Stimulated activated effector memory CD8-positive, alpha-beta T cell treated with anti-CD3 and anti-CD28 coated beads, Interleukin-12 subunit alpha, Interleukin-12 subunit beta, amount 100 ng/mL, for 72 hours (primary cell): ENCODE measurements at places on chromosomes 12 and 14.

DNA sequence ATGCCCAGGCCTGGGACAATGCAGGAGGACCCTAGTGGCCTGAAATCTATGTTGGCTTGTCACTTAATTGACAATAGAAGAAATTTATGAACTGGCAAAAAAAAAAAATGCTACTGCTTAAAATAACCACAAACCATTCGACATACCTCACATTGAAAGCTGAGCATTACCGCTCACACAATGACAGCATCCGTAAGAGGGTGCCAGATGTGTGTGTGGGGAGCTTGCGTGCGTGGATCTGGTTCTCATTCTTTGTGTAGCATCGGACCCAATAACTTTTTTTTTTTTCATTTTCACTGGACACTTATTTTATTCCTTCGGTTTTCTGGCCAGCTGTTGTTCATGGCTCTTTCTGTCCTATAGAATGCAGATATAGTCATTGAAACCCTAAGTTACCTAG, 216.7 kb downstream of the VRK1 start:
- no peak for DNase-seq

GRCh38 chr14:81187832-81188522, 32.8 kb downstream of the GTF2A1 start:
- no peak for DNase-seq

GRCh38 chr12:66500841-66501240, 178.0 kb downstream of the GRIP1 start:
- DNase-seq, result no peak

DNA sequence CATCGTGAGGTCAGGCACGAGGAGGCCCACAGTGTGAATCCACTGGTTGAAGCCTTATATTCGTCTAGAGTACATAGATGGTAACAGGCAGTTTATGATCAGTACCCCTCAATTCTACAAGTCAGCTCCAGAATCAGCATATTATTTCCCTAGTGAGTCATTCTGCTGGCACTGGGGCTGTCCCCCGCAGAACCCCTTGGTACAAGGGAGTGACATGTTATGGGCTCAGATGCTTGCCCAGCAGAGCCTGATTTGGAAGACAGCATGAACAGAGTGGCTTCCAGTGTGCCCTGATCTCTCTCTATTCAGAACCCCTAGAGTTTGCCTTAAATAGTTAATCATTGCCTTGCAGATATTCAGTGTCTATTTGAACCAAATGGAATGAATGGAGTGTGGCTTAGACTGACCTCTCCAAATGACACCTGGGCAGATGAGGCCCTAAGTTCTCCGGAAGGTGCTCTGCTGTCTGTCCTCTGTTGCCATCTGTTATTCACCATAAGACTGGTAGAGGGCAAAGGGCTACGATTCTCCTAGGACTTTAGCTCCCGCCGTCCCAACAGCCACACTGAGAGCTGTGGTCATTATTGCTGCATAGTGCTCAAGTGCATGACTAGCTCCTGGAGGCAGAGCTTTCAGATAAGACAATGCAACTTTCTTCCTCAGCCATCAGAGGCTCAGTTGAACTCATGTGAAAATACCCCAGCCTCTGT, 41.1 kb downstream of the CACNA2D4 start:
- DNase-seq, result no peak

DNA sequence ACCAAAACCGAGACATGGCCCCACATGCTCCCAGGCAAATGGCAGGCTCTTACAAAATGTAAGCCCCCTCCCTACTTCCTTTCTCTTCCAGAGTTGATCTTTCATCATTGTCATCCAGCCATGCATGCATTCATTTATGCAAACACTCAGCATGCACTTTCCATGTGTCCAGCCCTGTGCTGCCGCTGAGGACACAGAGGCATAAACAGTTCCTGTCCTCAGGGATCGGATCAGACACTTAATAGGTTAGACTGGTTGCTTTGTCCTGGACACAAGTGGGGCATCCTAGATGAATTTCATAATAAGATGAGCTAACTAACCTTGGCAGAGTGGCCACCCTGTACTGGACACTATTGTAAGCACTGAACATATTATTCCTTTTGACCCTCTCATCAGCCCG, 23.1 kb downstream of the PRIMA1 start:
- no peak for DNase-seq

DNA sequence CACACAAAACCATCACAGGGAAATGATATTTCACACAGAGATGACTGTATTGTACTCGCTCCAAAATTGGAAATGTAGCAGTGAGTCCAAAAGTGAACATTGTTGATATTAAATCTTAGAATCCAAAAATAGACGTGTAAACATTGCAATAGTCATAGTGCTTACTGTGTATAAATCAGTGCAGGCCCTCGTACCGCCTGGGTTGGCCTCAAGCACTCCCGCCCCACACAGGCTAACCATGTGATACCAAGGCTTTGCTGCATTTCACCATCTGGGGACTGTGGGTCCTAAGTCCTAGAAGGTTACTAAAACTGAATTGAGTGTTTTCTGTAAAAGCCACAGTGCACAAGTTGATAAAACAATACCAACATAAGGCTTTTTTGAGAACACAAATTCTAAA, 107.3 kb downstream of the PPP2R5E start:
- DNase-seq, result no peak
